NCI-H345 (cell line): ENCODE measurements at places on chromosomes 3 and 15.

- DNase-seq, result no peak
Observed at GRCh38 chr3:27345493-27345892, 23.7 kb downstream of the NEK10 start.

DNA sequence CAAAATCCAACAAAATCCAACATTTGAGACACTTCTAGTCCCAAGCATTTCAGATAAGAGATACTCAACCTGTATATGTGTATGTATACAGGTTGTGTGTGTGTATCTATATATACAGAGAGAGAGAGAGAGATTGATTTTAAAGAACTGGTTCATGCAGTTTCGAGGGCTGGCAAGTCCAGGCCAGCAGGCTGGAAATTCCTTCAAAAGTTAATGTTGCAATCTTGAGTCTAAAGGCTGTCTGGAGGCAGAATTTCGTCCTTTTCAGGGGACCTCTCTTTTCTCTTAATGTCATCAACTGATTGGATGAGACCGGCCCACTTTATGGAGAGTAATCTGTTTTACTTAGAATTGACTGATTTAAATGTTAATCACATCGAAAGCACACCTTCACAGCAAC, 199.6 kb upstream of the IL12A start:
- DNase-seq, result no peak

GRCh38 chr3:142026333-142026732, 123.0 kb downstream of the TFDP2 start:
- no peak for DNase-seq

GRCh38 chr3:111324645-111325044, 217.4 kb upstream of the CD96 start:
- no peak for DNase-seq

DNA sequence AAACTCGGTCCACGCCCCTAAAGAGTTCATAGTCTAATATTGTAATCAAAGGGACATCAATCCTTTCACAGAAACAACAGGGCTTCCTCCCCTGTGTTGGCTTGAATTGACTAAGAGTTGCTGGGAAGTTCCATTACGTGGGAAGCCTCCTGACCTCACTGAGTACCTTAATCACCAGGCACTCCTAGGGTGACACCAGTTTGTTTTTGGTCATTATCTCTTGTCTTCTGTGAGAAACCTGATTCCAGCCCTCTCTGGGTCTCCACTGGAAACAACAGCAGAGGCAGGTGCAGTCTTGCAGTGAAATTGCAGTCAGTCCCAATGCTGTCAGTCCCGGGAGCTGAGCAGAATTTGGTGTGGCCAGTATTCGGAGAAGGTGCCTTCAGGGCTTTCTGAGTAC, 55.4 kb downstream of the BOC start:
- DNase-seq, result peak; percentile 18

- DNase-seq, result no peak
Observed at GRCh38 chr3:38122712-38123290, 14.1 kb downstream of the ACAA1 start.

DNA sequence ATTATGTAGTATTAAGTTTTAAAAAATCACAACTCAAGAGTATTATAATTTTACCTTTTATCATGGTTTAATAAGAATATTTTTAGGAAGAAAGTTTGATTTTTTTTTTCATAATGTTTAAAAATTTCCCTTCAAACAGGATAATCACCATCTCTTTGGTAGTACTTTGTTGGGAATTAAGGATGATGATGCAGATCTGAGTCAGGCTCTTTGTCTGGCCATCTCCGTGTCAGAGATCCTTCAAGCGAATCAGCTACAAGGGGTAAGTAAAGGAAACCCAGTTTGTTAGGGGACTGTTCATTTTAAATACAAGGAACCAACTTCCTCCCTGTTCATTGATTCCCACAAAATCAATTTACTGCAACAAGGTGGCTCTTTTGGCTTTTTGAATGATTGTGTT, 36.8 kb upstream of the NIT2 start:
- DNase-seq, result no peak

GRCh38 chr3:150793641-150794040, 30.7 kb upstream of the SIAH2 start:
- no peak for DNase-seq

GRCh38 chr3:191721390-191721861, 260.5 kb downstream of the PYDC2 start:
- no peak for DNase-seq

DNA sequence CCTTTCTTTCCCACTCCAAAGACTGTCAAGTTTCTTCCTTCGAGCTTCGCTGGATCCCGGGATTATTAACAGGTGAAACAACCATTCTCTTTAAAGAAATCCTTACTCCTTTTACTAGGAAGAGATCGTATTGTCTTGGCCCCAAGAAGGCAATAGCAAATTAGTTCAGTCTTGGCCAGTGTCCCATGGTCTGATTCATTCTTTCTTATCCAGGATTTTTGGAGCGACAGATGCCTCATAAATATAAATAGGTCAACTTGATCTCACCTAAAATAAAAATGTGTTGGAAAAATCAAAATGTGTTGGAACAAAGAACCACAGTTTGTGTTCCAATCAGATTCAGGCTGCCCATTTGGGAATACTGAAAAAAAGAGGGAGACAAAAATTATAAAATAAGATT, 140.1 kb upstream of the TMEM108 start:
- no peak for DNase-seq

GRCh38 chr15:83410532-83410931, 36.6 kb upstream of the SH3GL3 start:
- DNase-seq, result no peak

GRCh38 chr3:9942164-9942563, 8.5 kb downstream of the CRELD1 start:
- no peak for DNase-seq

DNA sequence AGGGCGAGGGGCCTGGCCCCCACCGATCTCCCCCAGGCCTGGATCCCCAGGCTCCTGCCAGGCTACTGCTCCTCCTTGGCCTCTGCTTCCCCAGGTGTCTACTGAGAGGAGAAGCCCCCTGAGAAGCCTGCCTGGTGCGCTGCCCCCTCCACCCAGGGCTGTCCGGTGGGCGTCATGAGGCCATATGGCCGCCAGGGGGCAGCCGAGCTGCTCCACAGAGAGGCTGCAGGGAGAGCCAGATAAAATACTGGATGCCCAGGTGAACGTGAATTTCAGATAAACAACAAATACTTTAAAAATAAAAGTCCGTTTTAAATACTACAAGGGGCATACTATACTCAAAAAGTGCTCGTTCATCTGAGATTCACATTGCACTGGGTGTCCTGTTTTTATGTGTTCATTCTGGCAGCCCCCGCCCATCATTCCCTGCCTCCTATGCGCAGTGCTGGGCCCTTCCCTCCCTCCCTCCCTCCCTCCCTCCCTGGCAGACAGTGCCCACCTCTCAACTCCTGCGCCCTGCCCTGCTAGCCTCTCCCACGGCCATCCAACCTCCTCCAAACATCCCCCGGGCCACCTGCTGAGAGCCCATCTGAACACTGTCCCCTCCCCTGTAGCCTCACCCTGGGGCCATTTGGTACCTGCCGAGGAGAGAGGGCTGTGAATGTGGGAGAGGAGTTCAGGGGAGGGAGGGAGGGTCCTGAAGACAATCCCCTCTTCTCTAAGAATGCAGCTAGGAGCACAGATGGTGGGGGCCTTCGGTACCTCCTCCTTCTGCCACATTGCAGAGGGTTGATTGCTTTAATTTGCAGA, 29.6 kb downstream of the PSTPIP1 start:
- DNase-seq, result peak; percentile 35

GRCh38 chr15:38520035-38520434, 44.6 kb downstream of the RASGRP1 start:
- DNase-seq, result no peak

DNA sequence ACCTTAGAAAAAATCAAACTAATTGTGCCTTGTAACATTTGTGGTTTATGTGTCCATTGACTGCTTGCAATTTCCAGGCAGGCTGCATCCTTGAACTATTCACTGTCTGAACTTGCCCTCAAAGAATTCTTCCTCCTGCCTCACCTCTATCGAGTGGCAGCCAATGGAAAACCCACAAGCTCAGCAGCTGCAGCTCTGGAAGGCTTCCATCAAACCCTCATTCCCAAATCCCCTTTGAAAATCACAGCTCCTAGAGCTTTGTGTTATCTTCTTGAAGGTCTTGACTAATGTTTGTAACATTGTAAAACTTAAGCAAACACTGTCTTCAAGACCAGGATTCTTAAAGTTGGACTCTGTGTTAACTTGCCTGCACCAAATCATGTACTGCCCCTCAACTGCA, 81.1 kb downstream of the FILIP1L start:
- DNase-seq, result no peak

- DNase-seq, result no peak
Observed at GRCh38 chr3:186220911-186221645, 112.2 kb upstream of the ETV5 start.

DNA sequence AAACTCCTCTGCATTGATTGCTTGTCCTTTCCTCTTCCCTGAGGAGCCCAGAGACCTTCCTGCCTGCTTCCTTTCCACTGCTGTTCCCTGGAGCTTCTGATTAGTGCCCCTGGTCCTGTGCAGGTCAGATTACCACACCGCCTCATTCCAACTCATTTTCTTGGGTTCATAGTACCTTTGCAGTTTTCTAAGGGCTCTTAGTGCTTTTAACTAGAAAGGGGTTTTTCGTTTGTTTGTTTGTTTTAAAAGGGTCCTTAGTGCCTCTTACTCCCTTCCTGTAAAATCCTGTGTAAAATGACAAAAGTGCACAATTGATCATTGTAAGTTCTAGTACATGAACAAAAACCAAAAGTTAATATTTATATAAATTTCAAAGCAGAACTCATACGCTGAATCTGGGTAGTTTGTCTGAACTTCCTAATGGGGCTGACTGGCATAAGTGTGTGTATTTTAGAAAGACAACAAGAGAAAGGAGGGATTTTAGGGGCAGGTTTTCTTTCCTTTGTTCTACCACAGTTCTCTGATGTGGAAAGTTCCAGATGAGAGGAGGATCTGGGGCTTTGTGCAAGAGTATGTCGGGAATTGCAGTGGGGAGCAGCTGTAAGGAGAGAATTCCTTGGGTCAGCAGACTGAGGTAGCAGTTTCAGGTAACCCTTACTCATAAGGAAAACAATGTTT, 30.6 kb downstream of the SNRK start:
- no peak for DNase-seq

- DNase-seq, result no peak
Observed at GRCh38 chr15:31405200-31405920, 78.7 kb downstream of the KLF13 start.

GRCh38 chr15:90901175-90902039, 1.7 kb upstream of the MAN2A2 start:
- DNase-seq, result no peak

GRCh38 chr3:194407423-194407822, 8.4 kb upstream of the GP5 start:
- no peak for DNase-seq

DNA sequence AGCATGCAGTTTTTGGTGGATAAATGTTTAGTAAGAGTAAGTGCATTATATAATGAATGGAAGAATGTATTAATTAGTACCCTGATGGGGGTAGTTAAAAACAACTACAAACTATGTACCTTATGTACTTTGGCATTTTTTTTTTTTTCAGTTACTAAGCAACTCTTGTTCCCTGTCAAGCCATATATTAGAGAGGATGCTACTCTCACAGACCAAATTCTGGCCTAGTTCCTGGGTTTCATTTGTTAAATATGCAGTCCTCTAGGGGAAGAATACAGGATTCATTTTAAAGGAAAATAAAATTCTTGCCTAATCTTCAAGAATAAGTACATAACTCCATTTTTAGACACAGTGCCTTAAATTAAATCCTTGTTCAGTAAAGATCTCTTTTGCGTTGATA, 16.9 kb downstream of the FAM98B start:
- DNase-seq, result no peak

DNA sequence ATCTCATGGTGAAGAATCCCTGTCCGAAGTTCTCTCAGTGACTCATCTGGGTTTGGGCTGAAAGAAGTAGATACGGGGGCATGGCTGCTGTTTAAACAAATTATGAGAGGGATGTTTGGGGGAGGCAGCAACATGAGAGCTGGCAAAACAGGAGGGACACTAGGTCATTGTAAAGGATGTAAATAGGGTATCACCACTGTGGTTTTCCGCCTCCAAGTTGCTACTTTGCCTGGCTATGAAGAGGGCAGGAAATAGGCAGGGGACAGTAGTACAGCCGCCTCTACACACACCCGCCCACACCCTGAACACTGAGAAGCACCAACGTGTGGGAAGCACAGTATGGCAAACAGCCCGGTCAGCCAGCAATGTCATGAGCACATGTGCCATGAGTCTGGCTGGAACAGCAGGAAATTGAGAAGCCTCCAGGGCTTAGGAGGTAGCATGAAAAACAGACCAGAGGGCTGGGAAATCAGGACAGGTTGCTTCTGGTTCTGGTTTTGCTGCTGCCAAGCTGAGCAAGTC, 17.1 kb downstream of the HEXA start:
- no peak for DNase-seq

GRCh38 chr15:67409175-67409574, 111.8 kb upstream of the C15orf61 start:
- DNase-seq, result peak; percentile 25

DNA sequence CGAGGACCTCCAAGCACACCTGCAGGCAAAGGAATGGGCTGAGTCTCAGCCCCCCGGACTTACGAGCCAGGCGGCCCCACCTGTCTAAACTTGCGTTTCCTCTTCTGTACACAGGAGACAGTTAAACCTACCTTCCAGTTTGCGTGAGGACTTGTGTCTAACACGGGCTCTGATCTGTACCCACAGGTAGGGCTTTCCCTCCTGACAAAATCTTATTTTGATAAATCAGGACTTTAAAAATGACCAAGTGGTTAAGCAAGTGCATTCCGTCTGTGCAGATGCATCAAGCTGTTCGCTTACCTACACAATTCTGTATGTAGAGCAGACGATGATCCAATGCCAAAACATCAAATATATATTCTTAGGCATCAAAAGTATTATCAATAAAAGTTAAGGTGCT, 238.0 kb downstream of the XXYLT1 start:
- DNase-seq, result no peak

DNA sequence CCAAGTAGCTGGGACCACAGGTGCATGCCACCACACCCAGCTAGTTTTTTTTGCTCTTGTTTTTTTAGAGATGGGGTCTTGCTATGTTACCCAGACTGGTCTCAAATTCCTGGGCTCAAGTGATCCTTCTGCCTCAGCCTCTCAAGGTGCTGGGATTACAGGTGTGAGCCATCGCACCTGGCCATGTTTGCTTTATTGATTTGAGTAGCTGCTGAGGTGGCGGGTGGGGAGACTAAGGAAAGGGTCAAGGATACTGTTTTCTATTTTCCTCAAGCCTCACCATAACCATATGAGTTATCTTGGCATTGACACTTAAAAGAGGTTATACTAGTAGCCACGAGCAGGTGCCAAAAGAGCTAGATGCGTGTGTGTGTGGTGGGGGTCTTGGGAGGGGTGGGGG, 39.0 kb downstream of the CYFIP1 start:
- DNase-seq, result no peak

GRCh38 chr3:47573190-47574172, 5.2 kb downstream of the CSPG5 start:
- DNase-seq, result no peak

- no peak for DNase-seq
Observed at GRCh38 chr3:46564190-46565021, 1.7 kb downstream of the LRRC2 start.

- DNase-seq, result no peak
Observed at GRCh38 chr15:39354189-39354588, 226.7 kb upstream of the THBS1 start.
